ENCODE measurements at places on chromosomes 3 and 15.

DNA sequence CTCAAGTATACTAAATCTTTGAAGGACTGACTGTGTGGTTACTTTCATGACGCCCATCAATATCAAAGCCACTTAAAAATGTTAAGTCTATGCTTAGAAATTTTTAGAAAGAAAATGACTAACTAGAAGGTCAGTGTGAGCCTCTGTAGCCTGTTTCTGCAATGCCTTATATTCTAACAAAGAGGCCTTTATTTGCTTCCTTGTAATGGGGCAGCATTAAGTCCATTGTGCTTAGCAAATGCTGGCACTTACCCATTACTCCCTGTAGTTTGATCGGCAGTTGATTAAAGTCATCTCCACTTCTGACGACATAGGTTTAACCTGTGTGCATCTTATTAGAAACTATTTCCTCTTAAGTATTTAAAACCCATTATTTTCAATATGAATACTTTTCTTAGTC is 91.6 kb upstream of the FAM98B start:
- no peak for DNase-seq

- DNase-seq, result peak; percentile 73
These were observed 57.6 kb downstream of the ST8SIA2 start for GRCh38 chr15:92451225-92451825.

DNA sequence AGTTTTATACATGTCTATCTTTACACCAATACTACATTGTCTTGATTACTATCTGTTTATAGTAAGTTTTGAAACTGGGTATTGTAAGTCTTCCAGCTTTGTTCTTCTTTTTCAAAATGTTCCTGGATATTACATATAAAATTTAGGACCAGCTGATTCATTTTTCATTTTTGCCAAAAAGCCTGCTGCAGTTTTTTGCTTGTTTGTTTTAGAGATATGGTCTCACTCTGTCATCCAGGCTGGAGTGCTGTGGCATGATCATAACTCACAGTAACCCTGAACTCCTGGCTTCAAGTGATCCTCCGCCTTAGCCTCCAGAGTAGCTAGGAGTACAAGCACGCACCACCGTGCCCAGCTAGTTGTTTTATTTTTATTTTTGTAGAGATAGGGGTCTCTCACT is 20.4 kb upstream of the AP4E1 start:
- no peak for DNase-seq

- no peak for DNase-seq
These were observed 2.3 kb downstream of the THOC7 start for GRCh38 chr3:63861306-63861705.

- DNase-seq, result peak; percentile 8
These were observed 2.0 kb upstream of the GP9 start for GRCh38 chr3:129058441-129059200.

- peak; percentile 69 for DNase-seq
These were observed 47.9 kb downstream of the PIK3CB start for GRCh38 chr3:138786788-138787271.

All from AG20443 (cell line).